Upper lobe of right lung (tissue), 1 donor: ENCODE measurements at places on chromosomes 12 and 14. TPM values are rescaled to one million over a fixed set of nuclear protein-coding genes. Genes with fewer than 3 reads are reported as not detected.

OSBPL8 gene
- 97.3 TPM for total RNA-seq

NINJ2 gene
- total RNA-seq, result 23.4 TPM

TTC9 gene
- total RNA-seq, result 6.7 TPM

DNA sequence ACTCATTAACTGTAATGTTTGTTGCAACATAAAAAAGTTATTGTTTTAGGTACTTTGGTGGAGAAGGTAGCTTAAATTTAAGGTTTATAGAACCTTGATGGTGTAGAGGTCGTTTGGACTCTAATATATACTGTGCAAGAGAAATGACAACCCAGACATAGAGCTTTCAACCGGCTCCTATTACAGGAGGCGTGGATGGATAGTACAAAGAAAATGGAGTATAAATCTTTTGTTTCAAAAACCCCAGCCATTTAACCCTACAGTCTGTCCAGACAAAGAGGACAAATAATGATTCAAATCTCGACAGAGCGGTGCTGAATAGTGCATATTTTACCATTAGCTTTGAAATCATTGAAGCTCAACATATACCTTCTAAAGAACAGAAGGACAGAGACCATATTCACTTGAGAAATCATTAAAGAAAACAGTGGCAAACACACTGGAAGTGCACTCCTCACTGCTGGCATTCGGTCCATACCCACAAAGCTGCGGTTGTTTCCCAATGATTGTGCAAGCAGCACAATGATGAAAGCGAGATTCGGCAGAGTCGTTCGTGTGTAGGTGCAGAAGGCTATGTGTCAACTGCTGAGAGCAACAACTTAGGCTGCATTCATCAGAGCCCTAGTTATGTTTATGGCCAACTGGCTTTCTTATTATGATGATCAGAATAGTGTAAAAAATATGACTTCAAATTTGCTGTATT is 688.6 kb downstream of the NOVA1 start:
- no peak for DNase-seq

DNA sequence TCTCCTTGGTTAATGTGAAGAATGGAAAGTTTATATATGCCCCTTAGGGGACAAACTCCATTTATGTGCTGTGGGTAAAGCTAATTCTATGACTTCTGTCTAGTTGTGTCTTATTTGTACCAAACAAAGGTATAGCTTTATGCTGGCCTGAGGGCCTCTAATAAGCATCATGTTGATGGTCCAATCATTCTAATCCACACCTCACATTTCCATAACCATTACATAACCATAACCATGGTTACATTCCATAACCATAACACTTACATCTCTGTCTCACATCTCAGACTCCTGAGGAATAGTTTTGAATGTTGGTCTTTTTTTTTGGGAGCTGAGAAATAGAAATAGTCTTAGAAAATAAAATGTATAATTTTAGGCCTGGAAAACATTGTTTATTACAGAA is 1097.1 kb downstream of the FLRT2 start:
- DNase-seq, result no peak
